Activated T-helper 1 cell treated with anti-CD3 and anti-CD28 coated beads, Interleukin-12 subunit alpha, Interleukin-12 subunit beta, Interleukin-2, Interleukin-4 antibody, amounts not matched to agents 30 ng/mL and 10 ng/mL and 1 ng/mL, durations not matched to agents 14 hours and 24 hours and 36 hours (primary cell): ENCODE measurements at places on chromosomes 13 and 19.

DNA sequence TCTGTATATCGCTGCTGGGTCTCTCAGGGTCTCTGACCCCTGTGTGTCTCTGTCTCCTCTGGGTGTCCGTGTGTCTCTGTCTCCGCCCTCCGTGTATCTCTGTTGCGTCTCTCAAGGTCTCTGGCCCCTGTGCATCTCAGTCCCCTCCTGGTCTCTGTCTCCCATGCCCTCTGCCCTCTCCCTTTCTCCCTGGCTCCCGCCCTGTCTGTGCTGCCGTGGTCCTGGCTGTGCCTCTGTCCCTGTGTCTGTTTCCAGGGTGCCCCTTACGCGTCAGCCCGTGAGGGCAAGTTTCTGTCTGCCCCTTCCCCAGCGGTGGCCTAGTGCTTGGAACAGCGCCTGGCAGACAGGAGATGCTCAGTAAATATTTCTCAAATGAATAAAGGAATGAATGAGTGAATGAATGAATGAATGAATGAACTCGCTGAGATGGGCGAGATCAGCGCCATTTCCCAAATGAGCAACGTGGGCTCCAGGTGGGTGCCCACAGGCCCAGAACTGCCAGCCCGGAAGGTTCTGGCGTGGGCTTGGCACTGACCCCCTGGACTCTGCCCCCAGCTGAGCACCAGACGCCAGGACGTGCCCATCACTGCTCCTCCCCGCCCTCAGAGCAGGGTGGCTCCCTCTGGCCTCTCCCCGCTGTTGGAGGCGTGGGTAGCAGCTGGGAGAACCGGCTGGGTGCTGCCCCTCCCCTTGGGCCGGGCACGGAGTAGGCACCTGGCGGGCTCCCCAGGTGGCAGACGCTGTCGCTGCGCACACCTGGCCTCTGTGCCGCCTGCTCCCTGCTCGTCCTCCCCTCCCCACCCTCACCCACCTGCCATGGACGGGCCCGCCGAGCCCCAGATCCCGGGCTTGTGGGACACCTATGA, at the start of gene SULT2B1:
SULT2B1 (plus strand) TSS at position 736 of the 866 bp plus-strand sequence; CDS start at position 817, 81 bp downstream.
- H3K27ac ChIP-seq = no peak within 1 kb of the TSS
- DNase-seq = no peak

DNA sequence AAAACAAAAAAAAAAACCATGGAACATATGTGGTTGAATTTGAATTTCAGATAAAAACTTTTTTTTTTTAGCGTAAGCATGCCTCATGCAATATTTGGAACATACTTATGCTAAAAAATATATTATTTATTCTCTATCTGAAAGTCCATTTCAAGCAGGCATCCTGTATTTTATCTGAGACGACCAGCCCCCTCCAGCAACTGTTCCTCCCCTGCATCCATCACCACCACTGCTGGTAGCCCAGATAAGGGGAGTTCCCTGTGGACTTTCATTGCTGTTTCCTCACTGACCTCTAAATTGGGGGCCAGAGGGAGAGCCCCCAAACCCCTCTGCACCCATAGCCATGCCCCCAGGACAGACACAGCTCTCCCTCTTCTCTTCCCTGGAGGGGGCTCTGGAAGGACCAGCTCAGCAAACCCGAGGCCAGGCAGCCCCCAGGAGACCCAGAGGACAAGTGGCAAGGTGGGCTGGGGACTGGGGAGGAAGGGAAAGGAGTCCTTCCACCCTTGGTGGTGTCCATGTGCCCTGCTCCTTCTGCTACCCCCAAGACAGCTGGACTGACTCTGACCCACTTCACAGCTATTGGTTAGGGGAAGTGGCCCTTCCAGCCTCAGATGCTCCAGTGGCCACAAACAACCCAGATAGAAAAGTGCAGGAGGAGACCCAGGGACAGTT, 6.6 kb upstream of the SIGLEC12 start:
- H3K27me3 ChIP-seq = peaks cover 18% of the 10 kb centered on the region
- no peak overlapping the region for H3K27ac ChIP-seq

GRCh38 chr19:12000152-12000981, 35.1 kb downstream of the ZNF433 start:
- peaks cover 14% of the 10 kb centered on the region for H3K36me3 ChIP-seq
- no peak overlapping the region for H3K4me3 ChIP-seq
- peaks cover 16% of the 10 kb centered on the region for H3K4me1 ChIP-seq

GRCh38 chr19:3113100-3114017, 19.2 kb downstream of the GNA11 start:
- H3K27ac ChIP-seq = no peak overlapping the region
- no peak for DNase-seq
- H3K4me1 ChIP-seq = peaks cover 5% of the 10 kb centered on the region
- no peaks in the 10 kb centered on the region for H3K36me3 ChIP-seq
- H3K4me3 ChIP-seq = no peak overlapping the region

DNA sequence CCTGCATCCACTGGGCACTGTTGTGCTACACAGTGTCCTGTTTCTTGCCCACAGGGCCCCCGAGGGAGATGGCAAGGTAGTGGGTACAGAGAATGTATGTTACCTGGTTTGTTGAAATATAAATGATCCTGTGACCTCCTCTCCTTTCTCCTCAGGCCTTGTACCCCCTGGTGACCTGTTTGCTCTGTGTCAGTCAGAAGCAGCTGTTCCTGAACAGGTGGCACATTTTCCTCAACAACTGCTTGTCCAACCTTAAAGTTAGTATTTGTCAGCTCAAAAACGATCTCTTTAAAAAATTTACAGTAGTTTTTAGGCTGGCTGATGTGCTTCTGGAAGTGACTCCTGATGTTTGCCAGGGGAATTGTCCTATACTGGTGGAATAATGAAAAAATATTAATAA, 105.1 kb downstream of the FRY start:
- H3K4me3 ChIP-seq = no peak overlapping the region
- no peak overlapping the region for H3K27ac ChIP-seq
- H3K27me3 ChIP-seq = no peaks in the 10 kb centered on the region
- H3K36me3 ChIP-seq = no peaks in the 10 kb centered on the region
- no peak for DNase-seq

- no peak overlapping the region for H3K4me3 ChIP-seq
- H3K36me3 ChIP-seq = no peaks in the 10 kb centered on the region
- H3K4me1 ChIP-seq = no peaks in the 10 kb centered on the region
- no peak overlapping the region for H3K27ac ChIP-seq
- no peak for DNase-seq
Observed at GRCh38 chr13:102970542-102970941, 95.7 kb downstream of the SLC10A2 start.

DNA sequence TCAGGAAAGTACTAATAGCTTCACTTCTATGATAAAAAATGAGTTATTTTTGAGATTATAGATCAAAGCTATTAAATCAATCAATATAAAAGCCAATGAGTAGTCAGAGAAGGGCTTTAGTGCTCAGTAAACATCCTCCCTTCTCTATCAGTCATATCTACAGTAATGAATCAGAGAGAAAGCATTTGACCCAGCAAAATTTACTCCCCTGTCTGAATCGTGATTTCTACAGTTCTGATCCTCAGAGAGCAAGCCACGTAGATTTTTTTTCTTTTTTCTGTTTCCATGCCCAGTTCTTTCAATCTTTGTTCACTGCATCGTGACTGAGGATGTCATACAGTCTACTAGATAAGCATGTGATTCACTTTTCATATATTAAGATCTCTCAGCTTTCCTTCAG, 16.2 kb upstream of the MBNL2 start:
- peaks cover 15% of the 10 kb centered on the region for H3K27me3 ChIP-seq
- no peak overlapping the region for H3K4me3 ChIP-seq
- H3K27ac ChIP-seq = no peak overlapping the region
- peaks cover 12% of the 10 kb centered on the region for H3K4me1 ChIP-seq
- DNase-seq = no peak

DNA sequence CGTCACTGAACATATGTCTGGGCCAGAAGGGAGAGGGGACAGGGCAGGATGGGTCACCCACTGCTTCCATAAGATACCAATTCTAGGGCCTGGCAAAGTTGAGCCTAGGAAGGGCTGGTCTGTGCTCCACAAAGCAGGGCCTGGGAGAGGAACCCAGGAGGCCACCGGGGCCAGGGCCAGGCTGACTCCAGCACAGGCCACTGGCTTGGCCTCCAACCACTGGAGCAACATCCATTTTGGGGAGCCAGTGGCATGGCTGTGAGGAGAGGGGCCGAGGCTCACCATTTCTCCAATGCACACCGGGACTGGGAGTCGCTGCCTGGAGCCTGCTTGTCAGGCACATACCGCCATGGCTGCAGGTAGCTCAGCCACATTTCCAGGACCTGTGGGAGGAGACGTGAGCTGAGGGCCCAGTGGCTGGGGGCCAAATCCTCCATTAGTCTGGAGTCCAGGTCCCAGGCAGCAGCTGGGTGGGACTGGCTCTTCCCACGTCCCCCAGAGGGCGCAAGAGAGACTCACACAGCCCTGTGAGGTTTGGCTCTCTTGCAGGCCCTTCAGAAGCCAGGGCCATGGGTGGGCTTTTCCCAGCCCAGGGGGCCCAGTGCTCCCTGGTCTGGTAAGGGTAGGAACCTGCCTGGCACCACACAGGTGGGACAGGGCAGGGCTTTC, 27.7 kb downstream of the TUBA3C start:
- H3K27me3 ChIP-seq = no peaks in the 10 kb centered on the region
- H3K27ac ChIP-seq = no peak overlapping the region
- no peaks in the 10 kb centered on the region for H3K36me3 ChIP-seq
- no peaks in the 10 kb centered on the region for H3K4me1 ChIP-seq
- no peak for DNase-seq

GRCh38 chr13:106159295-106160195, 375.9 kb downstream of the EFNB2 start:
- H3K4me1 ChIP-seq = no peaks in the 10 kb centered on the region
- no peaks in the 10 kb centered on the region for H3K36me3 ChIP-seq
- DNase-seq = no peak
- no peaks in the 10 kb centered on the region for H3K27me3 ChIP-seq
- H3K27ac ChIP-seq = no peak overlapping the region
- H3K4me3 ChIP-seq = no peak overlapping the region

- peaks cover 28% of the 10 kb centered on the region for H3K4me1 ChIP-seq
- DNase-seq = no peak
- H3K27ac ChIP-seq = peak overlapping the region; percentile 80
- peaks cover 35% of the 10 kb centered on the region for H3K36me3 ChIP-seq
Observed at GRCh38 chr19:51354742-51355148, 11.4 kb downstream of the ETFB start.

DNA sequence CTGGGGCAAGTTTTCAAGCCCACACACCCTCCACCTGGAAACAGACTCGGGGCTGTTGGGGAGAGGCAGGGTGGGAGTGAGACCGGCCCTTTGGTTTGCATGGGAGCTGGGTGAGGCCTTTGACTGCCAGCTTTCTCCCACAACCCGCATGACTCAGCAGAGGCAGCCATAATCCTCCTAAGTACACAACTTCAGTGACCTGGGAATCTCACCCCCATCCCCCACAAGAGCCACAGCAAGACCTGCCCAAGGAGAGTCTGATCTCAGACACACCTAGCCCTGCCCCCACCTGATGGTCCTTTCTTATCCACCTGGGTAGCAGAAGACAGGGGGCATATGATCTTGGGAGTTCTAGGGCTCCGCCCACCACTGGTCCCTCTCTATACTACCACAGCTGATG, 1615.4 kb downstream of the EFNB2 start:
- no peaks in the 10 kb centered on the region for H3K36me3 ChIP-seq
- H3K27ac ChIP-seq = no peak overlapping the region
- no peak overlapping the region for H3K4me3 ChIP-seq
- DNase-seq = no peak
- no peaks in the 10 kb centered on the region for H3K27me3 ChIP-seq

GRCh38 chr19:13098277-13099072, 4.2 kb downstream of the LYL1 start:
- H3K27ac ChIP-seq = peak overlapping the region; percentile 81
- no peak for DNase-seq
- peaks cover 6% of the 10 kb centered on the region for H3K36me3 ChIP-seq
- H3K27me3 ChIP-seq = peaks cover 22% of the 10 kb centered on the region

DNA sequence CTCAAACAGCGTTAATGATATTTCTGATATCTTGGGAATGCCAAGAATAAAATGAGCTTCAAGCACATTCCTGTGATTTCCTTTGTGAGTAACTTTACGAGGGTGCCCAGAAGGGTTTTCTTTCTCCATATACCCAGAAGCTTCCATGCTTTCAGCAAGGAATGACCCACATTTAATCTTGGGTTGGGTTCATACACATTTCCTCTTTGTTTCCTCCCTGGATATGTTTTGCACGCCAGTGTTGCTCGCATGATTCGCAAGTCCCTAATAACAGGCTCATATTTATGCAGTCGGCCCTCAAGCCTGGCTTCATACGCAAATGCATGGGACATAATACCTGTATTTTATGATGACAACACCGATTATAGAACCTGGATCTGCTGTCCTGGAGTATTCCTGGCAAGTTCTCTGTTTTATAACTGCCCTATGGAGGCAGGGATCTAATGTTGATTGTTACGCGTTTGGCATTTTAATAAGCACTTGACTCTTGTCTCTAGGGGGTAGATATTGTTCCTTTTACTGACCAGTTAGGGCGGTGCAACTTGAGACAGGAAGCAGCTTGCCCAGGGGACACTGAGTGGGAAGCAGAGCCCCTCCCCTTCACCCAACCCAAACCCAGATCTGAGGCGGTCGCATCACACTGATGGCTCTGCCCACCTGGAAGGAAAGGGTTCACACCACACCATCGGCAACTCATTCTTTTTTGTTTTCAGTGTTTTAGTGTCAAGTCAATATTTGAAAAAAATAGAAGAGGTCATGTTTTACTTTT, 220.4 kb upstream of the SOX1 start:
- no peak overlapping the region for H3K4me3 ChIP-seq
- H3K27ac ChIP-seq = no peak overlapping the region
- H3K4me1 ChIP-seq = no peaks in the 10 kb centered on the region
- no peak for DNase-seq
- H3K27me3 ChIP-seq = peaks cover 5% of the 10 kb centered on the region

DNA sequence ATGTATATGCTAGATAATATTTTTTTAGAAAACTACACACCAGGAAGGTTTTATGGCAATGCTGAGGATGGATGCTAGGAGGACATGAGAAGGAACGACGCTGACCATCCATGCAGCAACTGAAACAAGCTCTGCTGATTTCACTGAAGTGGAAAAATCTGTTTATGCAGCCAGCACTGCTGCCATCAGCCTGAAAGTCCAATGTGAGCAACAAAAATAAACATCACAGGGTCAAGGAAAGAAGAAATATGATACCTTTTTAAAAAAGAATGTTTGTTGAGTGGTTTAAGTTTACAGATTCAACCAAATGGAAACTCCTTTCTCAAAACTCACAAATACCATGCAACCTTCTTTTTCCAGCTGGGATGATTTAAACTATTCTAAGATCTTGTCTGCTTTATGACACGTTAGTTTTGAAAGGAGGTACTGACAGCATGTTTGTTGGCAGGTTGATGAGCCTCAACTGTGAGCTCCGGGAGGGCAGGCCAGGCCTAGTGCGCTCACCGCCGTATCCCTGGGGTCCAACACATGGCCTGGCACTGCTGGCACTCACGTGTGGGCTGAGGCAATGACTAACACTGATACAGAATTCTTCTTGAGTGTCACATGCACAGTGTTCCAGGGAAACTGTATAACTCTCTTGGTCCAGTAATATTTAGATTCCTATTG, 46.8 kb downstream of the LATS2 start:
- peaks cover 35% of the 10 kb centered on the region for H3K4me1 ChIP-seq
- H3K4me3 ChIP-seq = no peak overlapping the region
- no peaks in the 10 kb centered on the region for H3K27me3 ChIP-seq
- peaks cover 9% of the 10 kb centered on the region for H3K36me3 ChIP-seq
- H3K27ac ChIP-seq = no peak overlapping the region

GRCh38 chr13:40485611-40486517, 180.6 kb downstream of the FOXO1 start:
- peaks cover 9% of the 10 kb centered on the region for H3K36me3 ChIP-seq
- peak overlapping the region; percentile 23 for H3K4me3 ChIP-seq
- DNase-seq = peak; percentile 50
- peaks cover 68% of the 10 kb centered on the region for H3K4me1 ChIP-seq
- peak overlapping the region; percentile 89 for H3K27ac ChIP-seq
